ENCODE measurements at places on chromosomes 7 and 10.

DNA sequence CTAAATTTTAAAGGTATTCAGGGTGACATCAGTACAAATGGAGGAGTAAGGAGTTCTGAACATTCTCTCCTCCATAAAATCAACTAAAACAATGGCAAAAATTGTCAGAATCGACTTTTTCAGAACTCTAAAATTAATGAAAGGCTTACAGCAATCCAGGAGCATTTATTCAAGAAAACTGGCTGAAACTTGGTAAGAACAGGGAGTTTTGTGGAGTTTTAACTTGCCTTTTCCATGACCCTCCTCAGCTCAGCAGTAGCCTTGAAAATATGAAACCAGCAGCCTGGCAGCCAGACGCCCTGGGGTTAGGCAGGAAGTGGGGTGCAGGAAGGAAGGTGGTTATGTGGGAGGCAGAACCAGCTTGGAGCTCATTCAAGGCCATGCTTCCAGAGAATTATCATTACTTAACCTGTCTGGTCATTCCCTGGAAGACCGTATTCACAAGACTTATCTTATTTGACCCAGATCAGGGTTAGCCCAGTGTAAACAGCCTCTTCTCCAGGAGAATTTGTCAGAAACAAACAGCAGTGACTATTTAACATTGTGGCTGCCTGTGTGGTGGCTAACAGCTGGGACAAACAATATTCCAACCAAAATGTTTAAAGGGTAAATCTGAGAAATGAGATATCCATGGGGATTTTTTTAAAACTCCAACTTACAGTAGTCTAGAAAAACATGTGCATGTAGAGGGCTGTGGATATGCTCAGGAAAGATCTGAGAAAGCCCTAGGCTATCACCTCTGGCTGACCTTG lies 75.7 kb upstream of the MACROH2A2 start:
- H3K27ac ChIP-seq, result no peak overlapping the region
- DNase-seq, result no peak
- no peaks in the 10 kb centered on the region for H3K4me1 ChIP-seq

GRCh38 chr10:128851281-128851680 lies 615.8 kb upstream of the MGMT start:
- H3K36me3 ChIP-seq, result no peaks in the 10 kb centered on the region
- no peak overlapping the region for H3K27ac ChIP-seq
- H3K4me1 ChIP-seq, result no peaks in the 10 kb centered on the region
- H3K4me3 ChIP-seq, result no peak overlapping the region

DNA sequence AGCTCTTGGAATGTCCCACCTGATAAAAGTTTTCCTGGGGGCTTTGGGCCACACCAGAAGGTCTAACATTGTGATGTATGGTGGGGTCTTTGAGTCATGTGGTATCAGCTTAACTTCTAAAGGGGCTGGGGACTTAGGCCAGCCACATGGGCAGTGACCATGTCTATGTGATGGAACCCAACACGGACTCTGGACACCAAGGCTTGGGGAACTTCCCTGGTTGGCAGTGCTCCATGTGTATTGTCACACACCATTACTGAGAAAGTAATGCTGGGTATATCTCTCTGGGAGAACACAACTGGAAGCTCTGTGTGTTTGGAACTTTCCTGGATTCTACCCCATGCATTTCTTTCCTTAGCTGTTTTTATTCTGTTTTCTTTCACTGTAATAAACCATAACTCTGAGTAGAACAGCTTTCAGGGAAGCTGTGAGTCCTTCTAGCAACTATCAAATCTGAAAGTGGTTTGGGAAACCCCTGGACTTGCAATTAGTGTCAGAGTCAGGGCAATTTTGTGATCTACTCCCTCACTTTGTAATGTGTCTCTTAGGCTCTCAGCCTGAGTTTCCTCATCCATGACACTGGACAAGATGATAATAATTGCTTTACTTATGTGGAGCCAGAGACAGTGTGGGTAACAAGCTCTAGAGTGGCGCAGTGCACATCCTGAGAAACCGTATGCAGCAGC lies 28.4 kb upstream of the AGK start:
- H3K36me3 ChIP-seq, result no peaks in the 10 kb centered on the region
- no peak for DNase-seq
- no peak overlapping the region for H3K4me3 ChIP-seq
- no peaks in the 10 kb centered on the region for H3K27me3 ChIP-seq

GRCh38 chr7:5408777-5409176 lies 14.9 kb downstream of the TNRC18 start:
- H3K4me1 ChIP-seq, result peaks cover 5% of the 10 kb centered on the region
- peaks cover 2% of the 10 kb centered on the region for H3K36me3 ChIP-seq
- H3K4me3 ChIP-seq, result no peak overlapping the region
- no peak for DNase-seq
- no peak overlapping the region for H3K27ac ChIP-seq

DNA sequence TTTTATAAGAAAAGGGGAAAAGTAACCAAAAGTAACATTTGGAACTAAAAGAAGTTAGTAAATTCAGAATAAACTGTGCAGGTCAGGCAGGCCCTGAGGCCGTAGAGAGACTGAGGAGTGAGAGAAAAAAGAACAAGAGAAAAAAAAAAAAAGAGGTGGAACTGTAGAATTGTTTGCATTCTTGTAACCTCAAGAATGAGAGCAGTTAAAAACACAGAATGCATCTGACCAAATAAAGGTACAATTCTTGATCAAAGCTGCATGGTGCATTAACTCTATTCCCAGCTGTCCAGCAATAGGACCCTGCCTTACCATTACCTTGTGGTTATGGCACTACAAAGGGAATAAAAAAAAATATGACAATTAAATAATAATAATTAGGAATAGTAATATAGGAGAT lies 170.1 kb upstream of the SEMA3A start:
- no peaks in the 10 kb centered on the region for H3K36me3 ChIP-seq
- H3K4me3 ChIP-seq, result no peak overlapping the region
- no peaks in the 10 kb centered on the region for H3K4me1 ChIP-seq
- no peak for DNase-seq
- H3K27me3 ChIP-seq, result no peaks in the 10 kb centered on the region
- H3K27ac ChIP-seq, result no peak overlapping the region

DNA sequence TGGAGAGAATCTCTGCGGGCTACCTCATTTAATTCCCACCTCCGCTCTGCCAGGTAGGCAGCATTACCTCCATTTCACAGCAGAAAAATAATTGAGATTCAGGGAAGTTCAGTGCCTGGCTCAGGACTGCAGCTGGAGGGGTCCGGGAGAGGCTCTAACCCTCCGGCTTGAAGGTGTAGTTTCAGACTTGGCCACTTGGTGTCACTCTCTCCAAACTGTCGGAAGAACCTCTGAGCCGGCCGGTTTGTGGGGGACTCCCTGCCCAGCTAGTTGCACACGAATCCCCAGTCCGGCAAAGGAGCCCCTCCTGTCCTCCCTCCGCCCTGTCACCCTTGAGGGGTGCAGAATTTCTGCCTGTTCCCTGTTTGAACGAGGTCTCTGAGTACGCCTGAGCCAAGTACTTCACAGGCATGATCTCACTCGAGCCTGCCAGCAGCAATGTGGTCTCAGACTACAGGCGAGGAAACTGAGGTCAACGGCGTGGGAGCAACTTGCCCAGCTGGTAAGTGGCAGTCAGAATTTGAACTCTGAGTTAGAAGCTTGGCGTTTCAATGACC lies 144.7 kb upstream of the ZNF716 start:
- H3K36me3 ChIP-seq, result no peaks in the 10 kb centered on the region
- no peaks in the 10 kb centered on the region for H3K4me1 ChIP-seq
- H3K27me3 ChIP-seq, result no peaks in the 10 kb centered on the region
- no peak overlapping the region for H3K27ac ChIP-seq

- DNase-seq, result no peak
- no peak overlapping the region for H3K4me3 ChIP-seq
Measured at GRCh38 chr10:103470761-103471653, 8.0 kb downstream of the CALHM3 start.

GRCh38 chr7:144665689-144666381 lies 170.0 kb downstream of the TPK1 start:
- H3K4me3 ChIP-seq, result no peak overlapping the region
- H3K27ac ChIP-seq, result no peak overlapping the region
- H3K27me3 ChIP-seq, result no peaks in the 10 kb centered on the region
- H3K36me3 ChIP-seq, result no peaks in the 10 kb centered on the region
- H3K4me1 ChIP-seq, result no peaks in the 10 kb centered on the region

DNA sequence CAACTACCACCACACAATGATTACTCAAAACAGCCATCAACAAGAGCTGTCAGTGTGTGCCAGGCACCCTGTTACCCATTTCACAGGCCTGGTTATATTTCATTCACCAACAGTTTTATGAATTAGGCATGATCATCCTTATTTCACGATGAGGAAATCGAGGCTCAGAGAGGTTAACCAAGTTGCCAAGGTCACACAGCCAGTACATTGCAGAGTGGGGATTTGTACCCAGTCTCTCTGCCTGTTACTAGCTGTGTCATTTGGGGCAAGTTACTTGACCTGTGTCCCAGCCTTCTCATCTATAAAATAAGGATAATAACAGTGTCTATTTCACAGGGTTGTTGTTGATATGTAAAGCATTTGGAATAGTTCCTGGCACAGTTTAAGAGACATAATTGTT lies 97.2 kb downstream of the COL13A1 start:
- no peak overlapping the region for H3K27ac ChIP-seq
- H3K4me1 ChIP-seq, result no peaks in the 10 kb centered on the region
- H3K27me3 ChIP-seq, result no peaks in the 10 kb centered on the region
- no peaks in the 10 kb centered on the region for H3K36me3 ChIP-seq
- no peak for DNase-seq
- no peak overlapping the region for H3K4me3 ChIP-seq

DNA sequence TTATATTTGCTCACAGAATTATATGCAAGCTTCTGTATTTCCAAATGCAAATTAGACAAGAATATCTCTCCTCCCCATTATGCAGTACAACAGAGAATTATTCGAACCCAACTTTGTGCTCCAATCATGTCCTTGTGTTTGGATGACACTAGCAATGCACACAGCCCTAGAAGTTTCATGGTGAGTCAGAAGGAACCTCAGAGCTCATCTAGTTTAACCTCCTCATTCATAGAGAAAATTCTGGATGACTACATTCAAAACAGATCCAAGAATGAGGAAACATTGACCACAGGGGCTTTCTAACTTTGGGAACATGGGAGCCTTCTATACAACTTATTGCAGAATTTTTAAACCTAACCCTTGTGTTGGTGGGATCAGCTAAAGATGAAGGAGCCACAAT lies 12.8 kb upstream of the ARID5B start:
- no peak overlapping the region for H3K27ac ChIP-seq
- no peaks in the 10 kb centered on the region for H3K27me3 ChIP-seq
- no peaks in the 10 kb centered on the region for H3K4me1 ChIP-seq
- no peaks in the 10 kb centered on the region for H3K36me3 ChIP-seq
- no peak overlapping the region for H3K4me3 ChIP-seq

GRCh38 chr7:98621573-98622482 lies 4.7 kb downstream of the NPTX2 start:
- peaks cover 3% of the 10 kb centered on the region for H3K36me3 ChIP-seq
- no peaks in the 10 kb centered on the region for H3K4me1 ChIP-seq
- DNase-seq, result no peak
- no peak overlapping the region for H3K27ac ChIP-seq
- no peak overlapping the region for H3K4me3 ChIP-seq
- no peaks in the 10 kb centered on the region for H3K27me3 ChIP-seq

- H3K4me1 ChIP-seq, result no peaks in the 10 kb centered on the region
- H3K36me3 ChIP-seq, result no peaks in the 10 kb centered on the region
- H3K27me3 ChIP-seq, result no peaks in the 10 kb centered on the region
- no peak for DNase-seq
- H3K4me3 ChIP-seq, result no peak overlapping the region
Measured at GRCh38 chr7:96088579-96088978, 233.3 kb downstream of the SLC25A13 start.

GRCh38 chr7:55134786-55135185 lies 116.0 kb downstream of the EGFR start:
- H3K27ac ChIP-seq, result no peak overlapping the region
- no peak for DNase-seq
- H3K4me3 ChIP-seq, result no peak overlapping the region

GRCh38 chr7:40297741-40298311 lies 163.0 kb downstream of the SUGCT start:
- H3K36me3 ChIP-seq, result no peaks in the 10 kb centered on the region
- peaks cover 2% of the 10 kb centered on the region for H3K4me1 ChIP-seq
- H3K27ac ChIP-seq, result no peak overlapping the region
- no peak overlapping the region for H3K4me3 ChIP-seq

GRCh38 chr7:158585721-158586498 lies 1.7 kb downstream of the PTPRN2 start:
- H3K27me3 ChIP-seq, result no peaks in the 10 kb centered on the region
- H3K4me1 ChIP-seq, result peaks cover 2% of the 10 kb centered on the region
- H3K4me3 ChIP-seq, result no peak overlapping the region
- no peak for DNase-seq

- H3K27me3 ChIP-seq, result no peaks in the 10 kb centered on the region
- H3K4me3 ChIP-seq, result no peak overlapping the region
- H3K36me3 ChIP-seq, result no peaks in the 10 kb centered on the region
- peak; percentile 63 for DNase-seq
- H3K27ac ChIP-seq, result no peak overlapping the region
Measured at GRCh38 chr10:78579995-78580394, 488.8 kb upstream of the ZMIZ1 start.

GRCh38 chr7:74253331-74253730 lies 868 bp downstream of the RFC2 start:
- no peak overlapping the region for H3K27ac ChIP-seq
- no peaks in the 10 kb centered on the region for H3K4me1 ChIP-seq
- no peaks in the 10 kb centered on the region for H3K36me3 ChIP-seq
- H3K4me3 ChIP-seq, result no peak overlapping the region

GRCh38 chr7:73606801-73607691 lies 17.3 kb downstream of the MLXIPL start:
- no peaks in the 10 kb centered on the region for H3K27me3 ChIP-seq
- H3K4me3 ChIP-seq, result no peak overlapping the region
- H3K27ac ChIP-seq, result no peak overlapping the region
- no peaks in the 10 kb centered on the region for H3K4me1 ChIP-seq
- no peaks in the 10 kb centered on the region for H3K36me3 ChIP-seq

GRCh38 chr10:58743466-58744115 lies 230.9 kb downstream of the BICC1 start:
- no peak overlapping the region for H3K4me3 ChIP-seq
- no peaks in the 10 kb centered on the region for H3K27me3 ChIP-seq
- H3K27ac ChIP-seq, result no peak overlapping the region
- H3K36me3 ChIP-seq, result no peaks in the 10 kb centered on the region

DNA sequence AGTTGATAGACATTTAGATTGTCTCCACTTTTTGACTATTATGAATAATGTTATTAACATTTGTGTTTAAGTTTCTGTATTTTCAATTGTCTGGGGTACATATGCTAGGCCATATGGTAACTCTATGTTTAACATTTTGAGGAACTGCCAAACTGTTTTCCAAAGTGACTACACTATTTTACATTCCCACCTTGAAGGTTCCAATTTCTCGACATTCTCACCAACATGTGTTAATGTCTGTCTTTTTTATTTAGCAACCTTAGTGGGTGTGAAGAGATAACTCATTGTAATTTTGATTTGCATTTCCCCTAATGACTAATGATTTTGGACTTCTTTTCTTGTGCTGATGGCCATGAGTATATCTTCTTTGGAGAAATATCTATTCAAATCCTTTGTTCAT lies 832.4 kb downstream of the DNAJB9 start:
- no peak overlapping the region for H3K4me3 ChIP-seq
- H3K27me3 ChIP-seq, result no peaks in the 10 kb centered on the region
- H3K4me1 ChIP-seq, result no peaks in the 10 kb centered on the region
- H3K27ac ChIP-seq, result no peak overlapping the region

GRCh38 chr10:46523962-46524471 lies 32.4 kb downstream of the GPRIN2 start:
- no peak overlapping the region for H3K4me3 ChIP-seq
- peaks cover 2% of the 10 kb centered on the region for H3K4me1 ChIP-seq
- DNase-seq, result peak; percentile 77
- H3K36me3 ChIP-seq, result no peaks in the 10 kb centered on the region
- no peak overlapping the region for H3K27ac ChIP-seq

All from aorta (tissue), 5 donors.